ENCODE measurements at places on chromosomes 1 and 21.

- DNase-seq = no peak
These were observed 200.8 kb downstream of the RHOU start for GRCh38 chr1:228935855-228936727.

DNA sequence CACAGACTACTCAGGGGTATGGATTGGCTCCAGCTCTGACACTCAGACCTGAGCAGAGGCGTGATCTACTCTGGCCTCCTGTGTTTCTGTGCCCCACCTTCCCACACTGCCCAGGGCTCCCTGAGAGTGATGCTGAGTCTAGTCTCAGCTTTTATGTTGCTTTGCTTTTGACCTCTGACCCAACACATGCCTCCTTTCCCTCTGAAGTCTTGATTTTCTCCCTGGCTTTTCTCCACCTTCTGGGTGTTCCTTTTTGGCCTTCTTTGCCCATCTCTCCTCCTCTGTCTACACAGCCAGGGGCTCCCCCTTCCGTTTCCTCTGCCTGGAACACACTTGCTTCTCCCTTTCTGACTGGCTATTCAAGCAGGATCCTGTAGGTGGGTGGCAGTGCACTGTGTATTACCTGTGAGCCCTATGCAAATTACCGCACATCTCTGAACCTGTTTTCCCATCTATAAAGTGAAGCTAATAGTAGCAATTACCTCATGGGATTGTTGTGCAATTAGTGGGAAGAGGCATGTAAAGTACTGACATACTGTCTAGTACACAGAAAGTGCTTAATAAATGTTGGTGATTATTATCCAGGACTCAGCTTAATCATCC is 13.7 kb upstream of the MEX3A start:
- DNase-seq = no peak

GRCh38 chr1:32636914-32637645 is 13.3 kb downstream of the ZBTB8OS start:
- no peak for DNase-seq

DNA sequence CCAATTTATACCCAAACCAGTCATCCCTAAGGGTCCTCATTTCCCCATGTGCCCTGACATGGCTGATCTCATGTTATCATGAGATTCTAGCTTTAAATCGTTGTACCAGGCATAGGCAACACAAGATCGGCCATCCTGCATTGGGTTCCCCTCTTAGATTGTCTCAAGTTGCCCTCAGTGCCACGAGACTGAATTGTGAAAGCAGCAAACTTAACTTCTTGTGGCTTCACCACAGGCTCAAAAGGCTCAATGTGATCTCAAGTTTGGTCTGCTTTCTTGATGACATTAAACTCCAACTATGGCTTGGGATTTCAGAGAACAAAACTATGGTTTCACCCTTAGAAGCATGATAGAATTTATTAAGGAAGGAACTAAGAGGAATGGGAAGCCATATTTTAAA is 168.5 kb upstream of the SYT6 start:
- DNase-seq = no peak

GRCh38 chr1:13702425-13703127 is 2.6 kb downstream of the PRDM2 start:
- no peak for DNase-seq

- no peak for DNase-seq
These were observed 2.8 kb downstream of the LDLRAP1 start for GRCh38 chr1:25546193-25546592.

DNA sequence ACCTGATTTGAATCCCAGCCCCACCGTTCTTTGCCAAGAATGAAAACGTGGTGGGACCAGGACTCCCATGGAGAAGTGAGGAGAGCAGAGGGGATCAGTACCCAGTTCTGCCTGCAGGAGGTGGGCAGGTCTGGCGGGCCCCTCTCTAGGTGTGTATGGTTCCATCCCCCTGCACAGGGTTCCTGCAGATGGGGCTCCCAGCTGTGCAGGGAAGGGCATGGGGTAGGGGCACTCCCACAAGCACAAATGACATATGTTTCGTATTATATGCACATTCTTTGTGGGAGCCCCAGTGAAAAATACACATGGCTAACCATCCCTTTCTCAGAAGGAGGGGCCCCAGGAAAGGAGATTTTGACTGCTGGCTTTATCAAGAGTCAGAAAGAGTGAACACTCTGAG is 144.6 kb downstream of the PLPP3 start:
- no peak for DNase-seq

DNA sequence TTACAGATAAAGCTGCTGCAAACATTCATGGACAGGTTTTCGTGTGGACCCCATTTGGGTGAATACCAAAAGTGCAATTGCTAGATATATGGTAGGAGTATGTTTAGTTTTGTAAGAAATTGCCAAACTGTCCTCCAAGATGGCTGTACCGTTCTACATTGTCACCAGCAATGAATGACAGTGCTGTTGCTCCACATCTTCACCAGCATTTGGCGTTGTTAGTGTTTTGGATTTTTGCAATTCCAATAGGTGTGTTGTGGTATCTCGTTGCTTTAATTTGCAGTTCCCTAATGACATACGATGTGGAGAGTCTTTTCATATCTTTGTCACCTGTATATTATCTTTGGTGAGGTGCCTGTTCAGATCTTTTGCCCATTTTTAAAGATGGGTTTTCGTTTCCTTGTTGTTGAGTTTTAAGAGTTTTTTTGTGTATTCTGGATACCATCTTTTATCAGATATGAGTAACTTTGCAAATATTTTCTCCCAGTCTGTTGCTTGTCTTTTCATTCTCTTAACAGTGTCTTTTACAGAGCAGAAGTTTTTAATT is 12.1 kb downstream of the CATSPERE start:
- DNase-seq = no peak

DNA sequence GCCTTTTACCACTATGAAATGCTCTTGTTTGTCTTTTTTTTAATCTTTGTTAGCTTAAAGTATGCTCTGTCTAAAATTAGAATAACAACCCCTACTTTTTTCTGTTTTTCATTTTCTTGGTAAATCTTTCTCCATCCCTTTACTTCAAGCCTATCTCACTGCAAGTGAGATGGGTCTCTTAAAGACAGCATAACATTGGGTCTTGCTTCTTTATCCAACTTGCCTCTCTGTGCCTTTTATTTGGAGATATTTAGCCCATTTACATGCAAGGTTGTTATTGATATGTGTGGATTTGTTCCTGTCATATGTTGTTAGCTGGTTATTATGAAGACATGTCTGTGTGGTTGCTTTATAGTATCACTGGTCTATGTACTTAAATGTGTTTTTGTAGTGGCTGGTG is 41.3 kb upstream of the SSX2IP start:
- no peak for DNase-seq

GRCh38 chr1:53715478-53715877 is 23.5 kb downstream of the GLIS1 start:
- no peak for DNase-seq

DNA sequence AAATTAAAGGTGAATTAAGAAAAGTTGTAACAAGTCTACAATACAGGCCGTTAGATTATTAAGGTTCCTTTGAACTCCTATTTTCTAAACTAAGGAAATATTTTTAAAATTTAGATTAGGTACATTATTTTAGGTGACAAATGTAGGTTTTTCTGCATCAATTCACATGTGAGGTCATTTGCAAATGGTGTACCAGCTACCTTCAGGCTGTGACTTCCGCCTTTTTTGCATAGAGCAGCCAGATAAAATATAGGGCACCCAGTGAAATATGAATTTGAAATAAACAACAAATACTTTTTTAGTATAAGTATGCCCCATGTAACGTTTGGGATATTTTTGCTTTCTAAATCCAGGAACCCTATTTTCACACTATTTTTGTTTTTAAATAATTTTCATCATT is 544.0 kb downstream of the LMO4 start:
- DNase-seq = no peak

GRCh38 chr1:15526021-15526489 is 593 bp upstream of the DNAJC16 start:
- no peak for DNase-seq

DNA sequence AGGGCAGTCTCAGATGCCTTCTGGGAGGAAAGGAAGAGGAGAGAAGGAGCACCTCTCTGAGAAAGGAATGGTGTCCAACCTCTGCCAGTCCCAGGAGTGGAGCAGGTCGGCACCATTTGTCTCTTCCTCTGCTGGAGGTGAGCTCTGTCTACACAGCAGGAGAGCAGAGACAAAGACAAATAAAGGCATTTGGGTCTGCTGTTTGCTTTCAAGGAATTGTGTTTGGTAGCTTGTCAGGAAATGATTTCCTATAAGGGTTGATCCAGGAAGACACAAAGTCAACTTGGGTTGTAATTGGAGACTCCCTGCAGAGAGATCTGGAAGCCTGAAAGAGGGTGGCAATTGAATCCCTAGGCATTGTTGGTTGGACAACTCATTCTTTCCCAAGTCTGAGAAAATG is 34.5 kb upstream of the PLXNA2 start:
- DNase-seq = no peak

- no peak for DNase-seq
These were observed 3.0 kb upstream of the ADGRL2 start for GRCh38 chr1:81797701-81798100.

DNA sequence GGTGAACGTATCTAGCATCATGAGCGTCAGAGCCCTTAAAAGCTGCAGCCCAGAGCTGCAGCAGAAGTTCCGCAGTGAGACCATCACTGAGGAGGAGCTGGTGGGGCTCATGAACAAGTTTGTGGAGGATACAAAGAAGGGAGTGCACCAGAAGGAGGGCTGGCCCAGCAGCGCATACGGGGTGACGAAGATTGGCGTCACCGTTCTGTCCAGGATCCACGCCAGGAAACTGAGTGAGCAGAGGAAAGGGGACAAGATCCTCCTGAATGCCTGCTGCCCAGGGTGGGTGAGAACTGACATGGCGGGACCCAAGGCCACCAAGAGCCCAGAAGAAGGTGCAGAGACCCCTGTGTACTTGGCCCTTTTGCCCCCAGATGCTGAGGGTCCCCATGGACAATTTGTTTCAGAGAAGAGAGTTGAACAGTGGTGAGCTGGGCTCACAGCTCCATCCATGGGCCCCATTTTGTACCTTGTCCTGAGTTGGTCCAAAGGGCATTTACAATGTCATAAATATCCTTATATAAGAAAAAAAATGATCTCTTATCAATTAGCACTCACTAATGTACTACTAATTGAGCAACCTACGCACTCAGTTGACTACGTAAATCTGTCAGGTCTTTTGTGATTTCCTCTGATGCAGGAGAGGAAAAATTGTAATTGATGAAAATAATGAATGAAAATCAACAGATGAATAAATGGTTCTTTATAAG is 2.8 kb downstream of the CBR1 start:
- no peak for DNase-seq

GRCh38 chr1:76314730-76315129 is 240.2 kb downstream of the ST6GALNAC3 start:
- DNase-seq = no peak

DNA sequence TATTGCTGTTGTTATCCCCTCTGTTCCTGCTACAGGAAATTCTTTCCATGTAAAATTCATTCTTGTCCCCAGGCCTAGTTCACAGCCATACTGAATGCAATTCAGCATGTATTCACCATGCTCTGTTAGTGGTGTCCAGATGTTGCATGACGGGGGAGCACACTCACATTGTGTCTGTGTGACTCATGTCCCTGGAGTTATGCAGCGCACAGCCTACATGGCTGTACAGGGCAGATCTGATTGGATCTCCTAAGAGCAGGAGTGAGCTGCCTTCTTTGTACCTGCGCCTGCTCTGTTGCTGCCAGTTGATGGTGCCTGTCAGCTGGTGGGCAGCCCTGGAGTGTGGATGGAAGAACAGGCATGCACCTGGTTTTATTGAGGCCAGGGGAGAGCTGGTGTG is 17.6 kb downstream of the HTR6 start:
- DNase-seq = no peak

GRCh38 chr21:39350094-39351005 is 1.5 kb upstream of the HMGN1 start:
- DNase-seq = no peak

DNA sequence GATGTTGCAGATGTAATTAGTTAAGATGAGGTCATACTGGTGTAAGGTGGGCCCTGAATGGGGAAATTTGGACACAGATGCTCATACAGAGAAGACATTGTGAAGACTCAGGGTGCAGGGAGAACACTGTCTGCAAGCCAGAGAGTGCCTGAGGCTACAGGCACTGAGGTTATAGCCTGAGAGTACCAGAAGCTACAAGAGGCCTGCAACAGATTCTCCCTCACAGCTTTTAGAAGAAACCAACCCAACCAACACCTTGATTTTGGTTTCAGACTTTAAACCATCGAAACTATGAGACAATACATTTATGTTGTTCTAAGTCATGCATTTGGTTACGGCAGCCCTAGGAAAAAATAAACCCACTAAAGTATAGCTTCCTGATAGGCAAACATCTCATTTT is 321.7 kb upstream of the USP25 start:
- DNase-seq = no peak

GRCh38 chr1:35592991-35593769 is 20.1 kb downstream of the TFAP2E start:
- DNase-seq = no peak

GRCh38 chr21:32869459-32869858 is 97.9 kb upstream of the PAXBP1 start:
- no peak for DNase-seq

GRCh38 chr1:19424651-19425570 is 60.4 kb downstream of the CAPZB start:
- no peak for DNase-seq

DNA sequence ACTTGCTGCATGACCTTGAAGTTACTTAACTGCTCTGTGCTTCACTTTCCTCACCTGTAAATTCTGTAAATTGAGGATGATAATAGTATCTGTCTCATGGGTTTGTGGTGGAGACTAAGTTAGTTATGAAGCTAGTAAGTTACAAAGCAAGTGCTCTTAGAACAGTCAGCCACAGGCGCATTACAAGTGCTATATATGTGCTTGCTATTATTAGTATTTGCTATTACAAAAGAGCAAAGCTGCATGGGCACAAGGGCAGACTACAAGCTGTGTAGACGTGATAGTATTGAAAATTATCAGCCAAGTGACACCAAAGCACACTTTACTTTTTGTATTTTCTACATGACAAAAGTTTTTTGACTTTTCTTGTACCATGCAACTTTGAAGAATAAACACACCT is 150.9 kb upstream of the CTTNBP2NL start:
- DNase-seq = no peak

- DNase-seq = no peak
These were observed 338.0 kb downstream of the MATN1 start for GRCh38 chr1:30385246-30385995.

DNA sequence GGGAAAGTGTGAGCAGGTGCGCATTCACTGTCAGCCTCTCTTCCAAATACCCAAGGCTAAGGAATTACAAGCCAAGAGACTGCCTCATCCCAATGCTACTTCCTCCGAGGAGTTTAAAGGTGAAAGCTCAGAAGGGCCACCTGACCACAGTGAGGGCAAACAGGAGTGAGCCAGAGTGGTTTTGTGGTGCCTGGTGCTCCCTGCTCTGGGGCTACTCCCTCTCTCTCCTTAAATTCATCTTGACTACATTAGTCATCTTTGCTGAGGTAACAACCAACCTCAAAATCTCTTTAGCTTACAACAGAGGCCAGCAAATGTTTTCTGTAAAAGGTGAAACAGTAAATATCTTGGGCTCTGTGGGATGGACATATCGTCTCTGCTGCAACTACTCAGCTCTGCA is 14.2 kb upstream of the ZBTB8A start:
- no peak for DNase-seq

GRCh38 chr1:46039571-46040052 is 92.8 kb downstream of the PIK3R3 start:
- DNase-seq = no peak

GRCh38 chr1:184272175-184272866 is 114.5 kb upstream of the C1orf21 start:
- no peak for DNase-seq
